ENCODE measurements at places on chromosomes 16 and 17. TPM values are rescaled to one million over a fixed set of nuclear protein-coding genes. Genes with fewer than 3 reads are reported as not detected.
A peak's percentile ranks its signal among the peaks of the same experiment; 100 is the strongest.

- no peak for DNase-seq
Measured at GRCh38 chr16:67000384-67001351, 12.3 kb downstream of the CES4A start.

DNA sequence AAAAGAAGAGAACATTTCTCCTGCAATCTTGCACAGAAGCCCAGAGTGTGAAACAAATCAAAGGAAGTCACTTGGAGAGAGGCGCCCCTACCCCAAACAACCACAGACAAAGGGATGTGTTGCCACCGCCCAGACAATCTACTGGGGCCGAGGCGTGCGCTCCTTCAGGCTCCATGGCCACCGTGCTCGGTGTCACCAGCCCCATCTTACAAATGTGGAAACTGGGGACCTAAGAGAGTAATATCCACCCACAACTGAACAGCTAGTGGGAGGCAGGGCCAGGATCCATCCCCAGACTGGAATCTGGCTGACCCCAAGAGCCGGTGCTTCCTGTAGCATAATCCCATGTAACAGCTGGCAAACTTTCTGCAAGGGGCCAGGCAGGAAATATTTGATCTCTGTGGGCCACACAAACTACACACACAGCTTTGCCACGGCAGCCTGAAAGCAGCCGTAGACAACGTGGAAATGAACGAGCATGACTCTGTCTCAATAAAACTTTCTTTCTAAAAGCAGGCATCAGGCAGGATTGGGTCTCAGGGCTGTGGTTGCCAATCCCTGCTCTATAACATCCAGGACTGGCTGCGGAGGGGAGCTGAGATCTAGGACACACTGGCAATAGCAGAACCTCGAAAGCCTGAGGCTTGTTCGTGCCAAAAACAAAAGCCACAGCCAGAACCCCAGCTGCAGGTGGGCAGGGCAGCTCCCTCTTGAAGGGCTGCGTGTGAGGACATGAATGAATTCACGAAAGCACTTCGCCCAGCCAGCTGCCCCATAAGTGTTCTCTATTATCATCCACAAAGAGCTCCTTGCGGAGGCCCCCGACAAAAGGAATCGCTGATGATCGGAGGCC lies 26.6 kb upstream of the GINS2 start:
- DNase-seq, result peak; percentile 62

- no peak for DNase-seq
Measured at GRCh38 chr17:45973946-45974859, 24.8 kb upstream of the STH start.

DNA sequence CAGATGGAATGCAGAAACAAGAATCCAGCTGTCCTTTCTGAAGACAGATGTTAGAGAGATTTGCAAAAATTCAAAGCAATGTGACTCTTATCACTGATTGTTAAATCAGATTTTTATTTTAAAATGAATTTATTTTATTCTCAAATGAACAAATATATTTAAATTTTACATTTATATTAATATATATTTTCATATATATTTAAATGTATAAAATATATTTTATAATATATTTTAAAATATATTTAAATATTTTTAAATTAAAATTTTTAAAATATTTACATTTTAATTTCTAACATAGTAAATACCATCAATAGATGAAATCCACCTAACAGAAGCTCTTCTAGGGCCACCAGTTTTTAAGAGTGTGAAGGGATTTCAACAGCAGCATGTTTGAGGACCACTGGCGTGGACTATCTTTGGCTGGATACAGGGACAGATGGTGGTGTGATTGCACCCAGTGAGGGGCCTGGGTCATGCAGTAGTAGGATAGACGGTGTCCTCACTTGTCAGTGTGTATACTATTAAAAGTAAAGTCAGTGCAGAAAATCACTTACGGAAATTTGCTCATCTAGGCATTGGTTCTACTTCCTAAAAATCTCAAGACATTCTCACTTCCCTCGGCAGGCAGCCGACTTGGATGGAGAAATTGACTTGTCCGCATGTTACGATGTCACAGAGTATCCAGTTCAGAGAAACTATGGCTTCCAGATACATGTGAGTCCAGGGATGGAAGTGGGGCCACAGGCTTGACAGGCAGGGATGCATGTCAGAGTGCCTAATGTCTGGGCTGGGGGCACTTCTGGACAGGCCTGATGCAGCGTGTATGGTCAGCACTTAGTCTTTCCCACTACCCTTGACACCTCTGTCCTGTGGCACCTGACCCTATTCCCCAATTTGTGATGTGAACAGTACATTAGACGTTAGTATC lies 56.3 kb downstream of the PLD6 start:
- DNase-seq, result no peak

- DNase-seq, result peak; percentile 33
Measured at GRCh38 chr16:10552998-10553491, 27.4 kb downstream of the EMP2 start.

DNA sequence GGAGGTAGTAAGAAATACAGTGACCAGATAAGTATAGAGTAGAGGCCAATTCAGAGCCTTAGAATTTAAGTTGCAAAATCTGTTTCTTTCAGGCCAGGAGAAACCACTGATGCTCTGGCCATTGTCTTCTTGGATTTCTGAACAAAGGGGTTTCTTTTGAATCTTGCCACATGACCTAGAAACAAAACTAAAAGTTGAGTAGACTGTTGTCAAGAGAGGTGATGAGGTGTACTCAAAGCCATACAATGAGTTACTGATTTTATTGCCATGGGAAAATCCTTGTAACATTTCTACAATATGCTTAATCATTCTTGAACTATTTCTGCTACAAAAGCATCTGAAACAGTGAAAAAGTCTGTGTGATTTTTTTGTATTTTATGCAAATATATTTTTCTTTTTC lies 881.3 kb downstream of the CDH11 start:
- DNase-seq, result no peak

DNA sequence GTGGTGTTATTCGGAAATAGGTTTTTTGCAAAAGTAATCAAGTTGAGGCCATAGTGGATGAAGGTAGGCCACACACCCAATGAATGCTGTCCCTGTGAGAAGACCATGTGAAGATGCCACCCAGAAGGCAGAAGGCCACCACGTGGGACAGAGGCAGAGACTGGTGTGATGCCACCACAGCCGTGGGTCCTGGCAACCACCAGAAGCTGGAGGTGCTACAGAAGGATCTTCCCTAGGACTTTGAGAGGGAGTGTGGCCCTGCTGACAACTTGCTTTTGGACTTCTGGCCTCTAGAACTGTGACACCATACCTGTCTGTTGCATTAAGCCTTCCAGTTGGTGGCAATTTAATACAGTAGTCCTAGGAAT lies 49.3 kb downstream of the RMI2 start:
- no peak for DNase-seq

DNA sequence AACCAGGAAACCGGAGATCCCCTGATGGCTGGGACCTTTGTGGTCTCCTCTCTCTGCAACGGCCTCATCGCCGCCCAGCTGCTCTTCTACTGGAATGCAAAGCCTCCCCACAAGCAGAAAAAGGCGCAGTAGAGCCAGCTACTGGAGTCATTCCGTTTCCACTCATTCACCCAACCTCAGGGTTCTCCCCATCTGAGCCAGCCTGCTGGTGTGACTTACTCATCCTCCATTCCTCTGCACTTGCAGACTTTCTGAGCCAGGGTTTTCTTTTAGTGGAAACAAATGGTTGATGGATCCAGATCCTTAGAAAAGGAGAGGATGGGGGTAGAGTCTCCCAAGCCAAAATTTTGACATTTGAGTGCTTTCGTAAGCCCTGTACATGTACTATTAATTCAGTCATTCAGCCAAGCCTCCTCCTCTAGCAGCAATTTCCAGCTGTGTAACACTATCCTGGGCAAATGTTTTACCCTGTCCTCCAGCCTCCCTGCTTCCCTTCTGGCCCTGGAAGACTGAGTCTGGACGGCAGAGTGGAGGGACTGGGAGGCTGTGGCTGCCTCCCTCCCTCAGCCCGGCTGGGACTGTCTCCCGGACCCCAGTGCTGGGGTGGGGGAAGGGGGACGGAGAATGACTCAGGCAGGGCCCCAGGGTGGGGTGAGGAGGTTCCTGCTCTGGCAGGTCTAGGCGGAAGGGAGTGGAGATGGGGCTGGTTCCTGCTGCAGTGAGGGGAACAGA lies 2.3 kb downstream of the SOX15 start:
- DNase-seq, result peak; percentile 73

- DNase-seq, result peak; percentile 78
Measured at GRCh38 chr16:2799859-2800226, 1.6 kb downstream of the PRSS41 start.

DNA sequence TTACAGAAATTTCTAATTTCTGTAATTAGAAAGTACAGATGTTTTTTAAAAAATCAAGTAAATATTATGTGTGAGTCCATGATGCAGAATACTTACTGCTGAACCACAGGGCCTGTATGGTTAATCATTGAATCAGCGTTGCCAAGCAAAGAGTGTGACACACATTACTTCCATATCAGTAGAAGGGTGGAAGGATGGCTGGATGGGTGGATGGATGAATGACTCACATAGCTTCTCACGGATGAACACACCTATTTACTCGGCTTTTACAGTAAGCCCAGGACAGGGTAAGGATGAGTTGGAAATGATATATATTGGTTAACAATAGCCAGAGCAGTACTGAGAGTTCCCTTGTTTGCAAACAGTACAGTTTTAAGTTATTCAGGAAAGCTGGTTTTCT lies 495.9 kb upstream of the RBFOX1 start:
- no peak for DNase-seq

DNA sequence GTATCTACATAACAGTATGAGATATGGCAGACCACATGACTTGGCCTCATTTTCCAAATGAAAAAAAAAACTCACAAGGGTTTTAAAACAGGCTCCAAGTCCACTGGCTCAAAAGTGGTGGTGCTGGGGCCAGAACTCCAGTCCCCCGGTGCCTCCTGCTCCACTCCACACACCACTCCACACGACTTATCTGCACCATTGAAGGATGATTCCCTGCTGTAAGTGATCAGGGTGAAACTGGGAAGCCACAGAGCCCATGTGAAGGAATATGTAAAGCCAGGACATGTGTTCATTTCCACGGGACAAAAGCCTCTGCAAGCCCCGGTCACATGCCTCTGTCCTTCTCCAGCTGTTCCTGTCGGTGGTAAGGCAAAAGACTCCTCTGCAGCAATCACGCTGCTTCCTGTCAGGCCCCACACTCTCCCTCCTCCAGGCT lies 97.2 kb downstream of the ZNF18 start:
- no peak for DNase-seq

- DNase-seq, result no peak
Measured at GRCh38 chr16:67760956-67761230, 41.8 kb upstream of the GFOD2 start.

- no peak for DNase-seq
Measured at GRCh38 chr16:68995011-68995504, 110.4 kb upstream of the HAS3 start.

- DNase-seq, result peak; percentile 2
Measured at GRCh38 chr17:72759301-72759700, 333.2 kb downstream of the SLC39A11 start.

DNA sequence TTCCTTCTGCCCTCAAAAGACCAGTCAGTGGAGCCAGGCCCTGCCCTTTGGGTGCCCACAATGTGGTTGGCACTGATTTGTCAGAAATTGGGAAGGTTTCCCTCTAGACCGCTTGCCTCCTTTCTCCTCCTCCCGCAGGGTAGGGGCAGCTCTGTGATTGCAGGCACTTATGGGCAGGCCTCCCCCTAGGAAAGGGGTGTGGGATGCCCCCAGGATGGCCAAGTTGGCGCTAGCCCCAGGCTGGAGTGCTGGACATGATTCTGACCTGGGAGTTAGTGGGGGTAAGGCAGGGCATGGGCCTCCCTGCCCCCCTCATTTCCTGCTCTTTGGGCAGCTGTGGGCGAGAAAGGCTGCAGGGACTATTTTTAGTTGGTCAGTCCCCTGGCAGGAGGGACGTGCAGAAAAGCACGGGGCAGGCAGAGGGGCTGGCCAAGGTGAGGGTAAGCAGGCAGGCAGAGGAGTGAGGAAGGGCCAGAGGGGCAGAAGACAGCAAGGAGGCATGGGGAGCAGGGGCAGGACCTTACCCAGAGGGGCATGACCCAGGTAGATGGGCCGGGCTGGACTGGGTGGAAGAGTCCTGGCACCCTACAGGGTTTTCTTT lies 3.3 kb downstream of the RARA start:
- DNase-seq, result no peak

DNA sequence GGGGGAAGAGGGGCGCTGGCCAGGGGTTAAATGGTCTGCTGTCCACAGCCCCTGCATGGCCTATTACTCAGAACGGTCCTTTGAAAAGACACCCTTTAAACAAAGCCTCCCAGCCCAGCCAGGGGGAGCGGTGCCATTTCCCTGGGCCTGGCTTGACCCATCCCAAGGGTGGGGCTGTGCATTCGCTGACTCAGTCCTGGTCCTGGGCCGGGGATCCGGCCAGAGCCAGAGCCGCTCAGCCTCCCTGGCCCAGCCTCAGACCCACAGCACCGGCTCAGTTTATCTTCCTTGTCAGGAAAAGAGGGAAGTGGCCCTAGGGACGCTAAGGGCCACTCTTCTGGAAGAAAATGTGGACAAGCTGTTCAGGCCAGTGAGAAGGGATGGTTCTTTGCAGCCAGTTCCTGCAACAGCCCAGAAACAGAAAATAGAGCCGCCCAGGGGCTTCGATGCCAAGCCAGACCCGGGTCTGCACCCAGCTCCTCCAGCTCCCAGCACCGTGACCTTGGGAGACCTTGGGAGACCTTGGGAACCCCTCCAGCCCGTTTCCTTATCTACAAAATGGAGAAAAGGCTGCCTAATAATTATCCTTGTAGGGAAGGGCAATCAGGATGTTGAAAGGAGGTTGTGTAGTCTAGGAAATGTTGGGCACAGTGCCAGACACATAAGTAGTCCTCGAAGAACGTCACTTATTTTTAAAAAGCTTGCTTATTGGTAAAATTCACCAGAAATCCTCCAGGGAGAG lies 82.5 kb downstream of the ZDHHC7 start:
- DNase-seq, result peak; percentile 70

- no peak for DNase-seq
Measured at GRCh38 chr17:50981279-50981678, 115.1 kb upstream of the TOB1 start.

GRCh38 chr16:1906055-1906845 lies 12.0 kb downstream of the HS3ST6 start:
- DNase-seq, result no peak

GRCh38 chr17:59779521-59779920 lies 72.1 kb downstream of the VMP1 start:
- DNase-seq, result no peak

DNA sequence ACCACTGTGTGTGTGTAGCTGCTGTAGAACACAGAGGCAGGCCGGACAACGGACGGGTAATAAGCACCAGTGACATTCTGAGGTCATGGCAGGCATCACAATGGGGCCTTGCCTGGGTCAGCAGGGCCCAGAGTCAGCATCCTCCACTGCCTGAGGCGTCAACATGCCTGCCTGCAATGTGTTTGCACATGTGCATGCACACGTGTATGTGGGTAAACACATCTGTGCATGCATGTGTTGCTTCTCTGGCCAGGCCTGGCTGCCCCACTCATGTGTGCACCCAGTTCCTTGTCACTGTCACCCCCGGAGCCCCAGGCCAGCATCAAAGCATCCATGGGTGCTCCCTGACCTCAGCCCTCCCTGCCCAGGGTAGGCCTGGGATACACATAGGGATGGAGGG lies 43.3 kb downstream of the LGALS9 start:
- no peak for DNase-seq

GPR142 gene
- not detected for total RNA-seq

BEAN1 gene
- under 0.01 TPM for total RNA-seq

ESRP2 gene
- total RNA-seq, result under 0.01 TPM

OTOP2 gene
- not detected for total RNA-seq

MYH2 gene
- total RNA-seq, result not detected

FOXL1 gene
- 3.5 TPM for total RNA-seq

Measured in fibroblast of villous mesenchyme (primary cell).